Caki2 (cell line): ENCODE measurements at places on chromosomes 1 and 21. TPM values are rescaled to one million over a fixed set of nuclear protein-coding genes. Genes with fewer than 3 reads are reported as not detected.

- DNase-seq = no peak
Measured at GRCh38 chr1:40059338-40059959, 18.9 kb downstream of the CAP1 start.

The IRF6 gene
- total RNA-seq = not detected in 2 replicates

The OSCP1 gene
- total RNA-seq = 9.1 and 16.9 TPM in 2 replicates

The AVPR1B gene
- not detected in 2 replicates for total RNA-seq

DNA sequence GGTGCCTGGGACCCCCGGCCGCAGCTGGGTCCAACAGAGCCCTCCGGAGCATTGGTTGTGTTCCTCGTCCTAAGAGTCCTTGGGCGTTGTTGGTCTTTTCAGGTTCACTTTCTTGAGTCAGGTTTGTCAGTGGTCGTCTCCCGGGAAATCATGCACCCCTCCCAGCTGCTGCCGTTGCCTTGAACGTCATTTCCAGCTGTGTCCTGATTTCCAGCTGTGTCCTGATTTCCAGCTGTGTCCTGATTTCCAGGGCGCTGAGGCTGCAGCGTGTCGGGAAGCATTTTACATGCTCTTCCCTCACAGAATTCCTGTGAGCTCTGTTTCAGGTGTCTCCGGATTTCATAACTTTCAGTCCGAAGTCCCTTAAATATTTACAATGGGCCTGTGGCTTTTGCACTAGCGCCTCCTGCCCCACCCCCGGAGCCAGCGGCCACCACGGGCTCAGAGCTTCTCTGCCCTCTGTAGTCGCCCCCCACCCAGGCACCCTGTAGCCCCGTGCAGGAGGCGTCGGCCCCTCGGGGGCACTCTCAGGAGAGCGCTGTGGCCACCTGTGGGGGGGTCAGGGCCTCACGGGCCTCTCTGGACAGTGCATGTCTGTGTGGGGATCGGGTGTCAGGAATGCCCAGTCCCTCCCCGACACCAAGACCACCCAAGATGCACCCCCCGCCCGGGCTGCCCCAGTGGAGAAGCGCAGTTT, 66.7 kb downstream of the COL18A1 start:
- DNase-seq = no peak

- no peak for DNase-seq
Measured at GRCh38 chr21:40923901-40924300, 76.9 kb upstream of the DSCAM start.

The NBPF6 gene
- total RNA-seq = not detected in 2 replicates

GRCh38 chr1:29685387-29685786, 449.1 kb downstream of the PTPRU start:
- DNase-seq = no peak

The ALX3 gene
- not detected in 2 replicates for total RNA-seq

DNA sequence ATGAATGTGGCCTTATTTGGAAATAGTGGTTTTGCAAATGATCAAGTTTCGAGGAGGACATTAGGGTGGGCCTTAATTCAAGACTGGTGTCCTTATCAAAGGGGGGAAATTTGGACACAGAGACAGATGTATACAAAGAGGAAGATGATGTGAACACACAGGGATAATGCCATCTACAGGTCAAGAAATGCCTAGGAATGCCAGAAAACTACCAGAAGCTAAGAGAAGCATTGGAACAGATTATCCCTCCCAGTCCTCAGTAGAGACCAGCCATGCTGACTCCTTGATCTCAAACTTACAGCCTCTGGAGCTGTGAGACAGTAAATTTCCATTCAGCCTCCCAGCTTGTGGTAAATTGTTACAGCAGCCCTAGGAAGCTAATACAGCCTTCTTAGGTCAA, 151.4 kb downstream of the PTGER3 start:
- DNase-seq = no peak
